NCI-H1417 treated with DMSO at 0.1 percent for 48 hours (cell line): ENCODE measurements at places on chromosomes 3 and 15.

DNA sequence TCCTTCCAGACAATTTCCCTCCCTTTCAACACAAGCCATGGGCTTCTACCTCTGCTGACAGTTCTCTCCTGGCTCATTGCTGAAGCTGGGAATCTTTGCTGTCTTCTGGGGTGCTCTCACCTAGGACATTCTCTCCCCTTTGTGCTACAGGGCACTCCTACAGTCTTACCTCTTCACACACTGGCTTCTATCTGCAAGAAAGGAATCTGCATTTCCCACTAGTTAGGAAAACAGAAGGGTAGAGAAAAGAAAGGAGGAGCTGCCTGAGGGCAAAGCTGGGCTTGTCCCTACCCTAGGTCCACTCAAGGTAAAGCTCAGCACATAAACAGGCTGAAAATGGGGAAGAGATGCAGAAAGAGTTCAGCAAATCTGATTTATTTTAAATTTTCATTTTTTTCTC is 5.6 kb upstream of the ARGFX start:
- no peak for DNase-seq

DNA sequence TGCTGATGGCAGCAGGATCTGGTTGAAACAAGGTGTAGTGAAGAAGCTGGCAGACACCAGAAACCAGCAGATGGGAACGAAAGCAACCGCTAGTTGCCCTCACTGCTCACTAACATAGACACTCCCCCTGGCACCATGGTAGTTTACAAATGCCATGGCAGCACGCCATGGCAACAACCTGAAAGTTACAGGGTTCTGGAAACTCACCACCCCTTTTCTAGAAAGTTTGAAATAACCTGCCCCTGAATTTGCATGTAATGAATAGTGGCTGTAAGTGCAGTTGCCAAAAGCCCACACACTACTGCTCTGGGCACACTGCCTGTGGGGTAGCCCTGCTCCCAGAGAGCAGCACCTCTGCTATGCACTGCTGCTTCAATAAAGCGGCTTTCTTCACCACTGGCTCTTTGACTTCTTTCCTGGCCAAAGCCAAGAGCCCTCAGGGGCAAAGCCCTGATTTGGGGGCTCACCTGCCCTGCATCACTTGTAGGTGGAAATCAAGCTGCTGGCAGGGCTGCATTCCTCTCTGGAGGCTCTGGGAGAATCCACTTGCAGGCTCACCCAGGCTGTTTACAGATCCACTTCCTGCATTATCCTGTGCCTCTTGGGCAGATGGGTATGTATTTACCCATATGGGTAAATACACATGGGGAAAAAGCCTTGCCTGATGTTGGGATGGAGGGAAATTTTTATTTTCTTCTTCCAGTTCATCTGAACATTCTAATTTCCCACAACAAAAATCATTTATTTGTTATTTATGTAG is 2.0 kb upstream of the GP9 start:
- DNase-seq: no peak

DNA sequence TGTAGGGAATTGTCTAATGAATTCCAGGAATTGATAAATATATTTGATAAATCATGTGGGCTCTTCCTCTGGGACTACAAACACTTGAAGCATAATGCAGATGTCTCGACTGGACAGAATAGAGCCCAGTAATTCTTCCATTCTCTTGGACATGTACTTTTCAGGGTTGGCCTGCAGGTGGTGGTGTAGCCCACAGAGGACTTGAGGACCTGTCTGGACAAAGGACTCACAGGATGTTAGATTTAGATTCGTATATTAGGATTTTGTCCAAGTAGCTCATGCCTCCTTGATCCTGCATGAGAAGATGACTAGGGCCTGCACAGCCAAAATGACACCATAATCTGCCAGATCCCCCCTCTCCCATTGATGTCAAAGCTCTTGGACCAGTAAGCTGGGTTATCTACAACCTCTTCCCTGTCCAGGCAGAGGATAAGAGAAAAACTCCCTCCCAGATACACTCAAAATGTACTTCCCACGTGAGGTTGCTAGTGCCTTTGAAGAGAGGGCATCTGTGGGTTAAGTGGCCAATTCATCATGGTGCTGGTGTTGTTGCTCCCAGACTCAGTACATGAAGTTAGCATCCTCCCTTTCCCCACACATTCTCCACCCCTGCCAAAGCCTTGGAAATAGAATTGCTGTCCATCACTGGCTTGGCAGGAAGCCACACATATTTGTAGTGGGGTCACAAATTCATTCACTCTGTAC is 88.6 kb upstream of the ZNF280D start:
- DNase-seq: no peak

- peak; percentile 56 for DNase-seq
Observed at GRCh38 chr15:81410318-81410753, 36.3 kb upstream of the TMC3 start.

- no peak for DNase-seq
Observed at GRCh38 chr3:76965122-76965725, 74.7 kb upstream of the ROBO2 start.

DNA sequence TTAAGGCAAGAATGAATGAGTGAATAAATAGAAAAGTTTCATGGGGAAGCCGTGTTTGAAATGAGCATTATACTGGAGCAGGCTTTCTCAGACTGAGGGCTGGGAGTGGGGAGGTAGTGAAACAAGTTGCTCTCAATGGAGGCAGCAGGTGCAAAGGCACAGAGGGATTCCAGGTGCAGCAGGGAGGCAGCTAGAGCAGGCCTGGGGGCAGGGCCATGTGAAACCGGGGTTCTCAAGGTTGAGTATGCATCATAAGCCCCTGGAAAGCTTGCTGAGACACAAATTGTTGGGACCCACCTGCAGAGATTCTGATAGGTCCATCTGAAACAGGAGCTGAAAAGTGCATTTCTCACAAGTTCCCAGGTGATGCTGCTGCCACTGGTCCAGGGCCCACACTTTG is 45.3 kb downstream of the BFSP2 start:
- DNase-seq: no peak

DNA sequence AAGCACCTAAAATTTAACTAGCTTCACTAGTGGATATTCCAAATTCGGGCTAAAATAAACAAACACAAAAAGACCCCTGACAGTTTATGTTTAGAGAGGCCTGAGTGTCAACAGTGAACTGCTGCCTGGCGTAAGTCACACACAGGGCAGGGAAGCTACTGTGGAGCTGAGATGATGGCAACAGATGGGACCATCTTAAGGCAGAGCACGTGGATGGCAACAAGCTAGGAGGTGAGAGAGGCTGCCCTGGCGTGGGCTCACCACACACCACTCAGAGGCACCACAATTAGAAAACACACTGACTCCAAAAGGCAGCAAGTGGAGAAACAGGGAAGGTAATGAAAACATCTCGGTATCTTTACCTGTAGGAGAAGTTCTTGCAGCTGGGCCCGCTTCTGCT is 93.3 kb downstream of the ATP1B3 start:
- DNase-seq: no peak

GRCh38 chr3:112132975-112133448 is at the start of gene GCSAM:
TSS of gene GCSAM (minus strand) at chr3:112133248. CDS start at chr3:112133120, 128 bp downstream.
- DNase-seq: no peak

DNA sequence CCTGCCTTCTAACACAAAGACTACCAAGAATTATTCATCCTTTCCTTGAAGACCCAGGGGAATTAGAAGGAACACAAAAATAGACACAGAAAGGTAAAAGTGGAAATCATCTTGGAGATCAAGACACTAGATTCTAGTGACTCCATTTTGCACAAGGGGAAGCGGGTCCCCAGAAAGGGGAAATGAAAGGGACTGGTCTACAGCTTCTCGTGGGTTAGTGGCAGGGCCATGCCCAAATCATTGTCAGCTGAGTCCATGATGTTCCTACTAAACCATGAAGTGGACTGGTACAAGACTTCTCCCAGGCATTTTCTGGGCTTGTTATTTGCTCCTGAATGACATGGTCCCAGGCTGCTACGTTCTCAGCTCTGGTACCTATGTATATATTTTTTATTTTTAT is 230.7 kb upstream of the TPRG1 start:
- no peak for DNase-seq

DNA sequence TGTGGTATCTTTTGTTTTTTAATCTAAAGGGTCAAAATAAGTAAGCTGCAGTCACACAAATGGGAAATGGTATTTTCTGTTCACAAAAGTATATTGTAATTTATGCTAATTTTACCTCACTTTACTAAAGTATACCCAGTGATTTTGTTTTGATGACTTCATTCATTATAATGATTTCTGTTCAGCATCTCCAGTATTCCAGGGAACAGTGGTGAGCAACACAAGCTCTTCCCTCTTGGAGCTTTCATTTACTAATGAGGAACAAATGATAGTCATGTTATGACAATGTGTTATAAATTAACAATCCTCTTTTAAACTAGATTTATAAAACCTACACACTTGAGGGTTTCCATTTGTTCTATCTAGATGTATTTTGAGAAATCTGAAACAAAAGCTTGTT is 20.5 kb upstream of the EIF3J start:
- DNase-seq: no peak

DNA sequence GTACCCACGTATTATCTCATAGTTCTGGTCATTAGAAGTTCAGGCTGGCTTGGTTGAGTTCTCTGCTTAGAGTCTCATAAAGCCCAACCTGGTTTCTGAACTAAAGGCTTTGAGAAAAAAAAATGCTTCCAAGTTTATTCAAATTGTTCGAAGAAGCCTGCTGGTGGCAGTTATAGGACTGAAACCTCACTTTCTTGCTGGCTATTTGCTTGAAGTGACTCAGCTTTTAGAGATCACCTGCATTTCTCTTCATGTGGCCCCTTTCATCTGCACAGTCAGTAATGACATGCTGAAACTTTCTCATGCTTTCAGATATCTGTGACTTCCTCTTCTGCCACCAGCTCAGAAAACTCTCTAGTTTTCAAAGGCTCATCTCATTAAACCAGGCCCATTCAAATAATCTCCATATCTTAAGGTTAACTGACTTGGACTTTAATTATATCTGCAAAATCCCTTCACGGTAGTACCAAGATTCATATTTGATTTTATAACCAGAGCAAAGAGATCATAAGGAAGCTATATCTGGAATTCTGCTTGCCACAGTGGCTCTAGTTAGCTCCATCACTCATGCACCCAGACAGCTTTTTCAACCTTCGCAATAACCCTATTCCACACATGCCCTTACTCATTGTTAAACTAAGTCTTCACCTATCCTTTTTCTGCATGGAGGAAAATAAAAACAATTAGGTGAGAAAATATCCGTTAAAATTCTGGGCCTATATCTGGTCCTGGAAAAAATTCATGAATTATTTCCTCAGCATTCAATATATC is 433.8 kb upstream of the CBLB start:
- no peak for DNase-seq

DNA sequence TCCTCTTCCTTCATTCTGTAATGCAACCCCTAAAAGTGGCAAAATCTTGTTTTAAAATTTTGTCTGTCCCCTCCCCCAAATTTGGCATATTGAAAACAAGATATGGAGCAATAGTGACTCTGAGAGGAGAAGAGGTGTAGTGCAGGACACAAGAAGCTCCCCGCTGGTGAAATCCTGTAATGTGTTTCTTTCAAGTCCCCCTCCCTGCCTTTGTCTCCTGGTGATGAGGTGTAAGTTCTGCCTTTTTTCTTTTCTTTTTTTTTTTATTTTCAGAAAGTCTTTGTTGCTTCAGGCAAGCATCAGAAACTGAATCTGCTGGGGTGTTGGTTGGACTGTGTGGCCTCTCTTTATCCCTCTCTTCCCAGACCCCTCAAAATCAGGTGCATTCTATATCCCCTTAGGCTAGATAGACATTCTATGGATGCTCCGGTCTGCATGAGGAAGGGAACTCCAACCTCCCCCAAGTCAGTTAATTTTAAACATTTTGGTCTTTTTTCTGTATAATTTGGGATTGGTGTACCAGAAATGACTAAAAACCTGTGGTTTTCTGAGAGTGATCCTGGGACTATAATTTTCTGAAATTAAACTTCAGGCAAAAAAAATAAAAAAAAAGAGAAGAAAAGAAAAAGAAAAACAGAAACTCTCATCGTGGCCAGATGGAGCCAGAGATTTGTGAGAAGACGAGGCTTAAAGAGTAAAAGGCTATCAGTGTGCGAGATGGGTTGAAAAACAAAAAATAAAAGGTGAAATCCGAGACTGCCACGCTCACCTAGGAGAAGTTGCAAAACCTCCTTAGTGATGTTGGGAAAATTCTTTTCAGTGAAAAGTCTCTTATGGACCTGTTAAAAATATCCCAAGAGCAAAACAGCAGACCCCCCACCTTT is 21.4 kb downstream of the ACKR2 start:
- no peak for DNase-seq

DNA sequence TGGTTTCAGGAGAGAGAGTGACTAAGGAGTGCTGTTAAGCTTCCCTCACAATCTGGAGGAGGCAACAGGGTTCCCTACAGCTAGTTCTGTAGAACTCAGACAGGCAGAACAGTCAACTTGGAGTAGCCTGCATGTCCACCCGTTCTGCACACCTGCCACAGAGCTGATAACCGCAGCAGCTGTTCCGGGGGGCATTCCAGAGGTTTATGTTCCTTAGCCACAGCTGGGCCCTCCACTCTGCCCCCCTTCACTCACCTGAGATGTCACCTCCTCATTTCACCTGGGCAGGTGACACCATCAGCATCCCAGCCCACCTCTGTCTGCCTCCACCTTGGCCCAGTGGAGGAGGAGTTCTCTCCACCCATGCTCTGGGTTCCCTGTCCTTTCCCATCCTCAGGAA is 22.6 kb downstream of the XYLB start:
- no peak for DNase-seq

DNA sequence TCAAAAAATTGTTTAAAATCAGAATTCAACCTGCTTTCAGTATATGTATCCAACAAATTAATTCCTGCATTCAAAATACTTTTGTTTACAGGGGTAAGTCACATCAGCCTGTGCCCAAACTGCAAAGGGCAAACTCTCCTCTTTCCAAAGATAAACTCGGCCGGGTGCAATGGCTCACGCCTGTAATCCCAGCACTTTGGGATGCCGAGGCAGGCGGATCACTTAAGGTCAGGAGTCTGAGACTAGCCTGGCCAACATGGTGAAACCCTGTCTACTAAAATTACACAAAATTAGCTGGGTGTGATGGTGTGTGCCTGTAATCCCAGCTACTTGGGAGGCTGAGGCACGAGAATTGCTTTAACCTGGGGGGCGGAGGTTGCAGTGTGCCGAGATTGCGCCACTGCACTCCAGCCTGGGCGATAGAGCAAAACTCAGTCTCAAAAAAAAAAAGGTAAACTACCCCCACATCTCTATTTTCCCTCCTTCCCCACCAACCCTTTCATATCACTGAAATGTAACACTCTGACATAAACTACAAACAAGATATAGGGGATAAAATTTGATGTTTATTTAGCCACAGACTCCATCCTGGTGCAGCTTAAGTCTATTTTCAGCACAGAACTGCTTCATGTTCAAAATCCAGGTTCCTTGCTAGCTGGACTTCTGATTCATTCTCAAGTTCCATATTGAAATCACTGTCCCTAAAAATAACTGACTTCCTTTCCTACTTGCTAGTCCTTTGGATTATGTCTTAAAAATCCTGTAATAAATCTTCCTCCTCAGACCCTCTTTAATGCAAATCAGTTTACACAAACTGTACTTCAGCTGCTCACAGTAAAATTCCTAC is 15.4 kb downstream of the UBP1 start:
- no peak for DNase-seq

DNA sequence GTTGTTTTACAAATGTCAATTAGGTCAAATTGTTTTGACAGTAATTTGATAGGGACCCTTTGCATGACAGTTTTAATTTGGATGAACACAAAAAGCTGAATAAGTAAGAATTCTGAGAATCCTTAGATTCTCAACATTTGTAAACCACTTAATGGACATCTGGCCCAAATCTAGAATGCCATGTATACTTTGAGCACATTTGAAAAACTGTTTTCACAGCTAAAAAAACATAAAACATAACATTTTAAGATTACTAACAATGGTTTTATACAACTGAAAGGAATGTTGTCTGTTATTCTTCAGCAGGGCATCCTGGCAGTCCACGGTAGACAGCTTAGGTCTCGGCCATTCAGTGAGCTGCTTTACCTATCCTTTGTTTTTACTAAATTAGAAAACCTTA is 34.5 kb upstream of the TM2D3 start:
- DNase-seq: no peak
